ENCODE measurements at places on chromosomes 5 and 9.

DNA sequence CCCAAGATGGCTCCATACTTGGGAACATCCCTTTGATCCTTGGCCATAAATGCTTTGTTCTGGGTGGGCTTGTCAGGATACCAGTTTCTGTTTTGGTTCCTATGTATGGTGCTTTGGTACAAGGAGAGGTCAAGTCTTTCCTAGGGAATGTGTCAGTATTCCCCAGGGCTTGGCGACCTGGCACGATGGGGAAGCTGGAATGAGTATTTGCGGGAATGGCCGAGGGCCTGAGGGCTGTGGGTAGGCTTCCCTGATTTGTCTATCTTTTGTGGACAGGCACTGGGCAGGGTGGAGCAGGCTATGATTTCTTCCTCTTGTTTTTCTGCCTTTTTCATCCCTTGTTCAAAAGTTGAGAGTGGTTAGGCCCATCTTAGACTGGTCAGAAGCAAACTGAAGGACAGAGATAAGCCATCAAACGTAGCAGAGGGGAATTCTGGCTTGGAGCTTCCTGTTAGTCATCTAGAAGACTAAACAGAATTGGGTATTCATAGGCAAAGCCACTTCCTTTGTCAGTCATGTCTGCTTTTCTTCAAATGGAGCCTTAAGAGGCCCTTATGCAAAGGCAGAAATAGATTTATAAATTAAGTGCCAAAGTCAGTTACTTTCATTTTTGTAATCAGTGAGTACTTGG lies 13.7 kb downstream of the DOCK2 start:
- DNase-seq: peak; percentile 37

- no peak for DNase-seq
Measured at GRCh38 chr9:38067859-38068681, 957 bp downstream of the SHB start.

GRCh38 chr9:135828656-135829055 lies 78.7 kb downstream of the CAMSAP1 start:
- no peak for DNase-seq

DNA sequence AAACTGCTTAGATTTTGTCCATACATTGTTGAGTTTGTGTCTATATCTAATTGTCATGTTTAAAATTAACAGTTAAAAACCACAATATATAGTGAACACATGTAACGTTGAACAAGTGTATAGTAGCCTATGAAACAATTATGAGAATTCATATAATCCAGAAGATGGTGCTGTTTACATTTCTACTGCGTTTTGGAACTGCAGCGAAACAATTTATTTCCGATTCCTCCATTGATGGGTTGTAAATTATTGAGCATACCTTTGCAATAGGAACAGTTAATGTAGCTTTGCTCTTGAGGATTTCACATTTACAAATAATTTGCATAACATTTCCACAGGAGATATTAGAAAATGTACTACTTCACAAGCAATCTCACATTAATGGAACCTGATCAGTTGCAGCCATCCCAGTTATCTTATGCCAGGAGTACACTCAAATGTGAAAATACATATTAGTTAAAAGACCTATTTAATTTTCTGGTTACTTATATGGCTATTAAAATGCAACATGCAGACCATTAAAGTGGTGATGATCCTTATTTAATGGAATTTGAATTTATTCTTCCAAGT lies 411.8 kb downstream of the CDH10 start:
- no peak for DNase-seq

DNA sequence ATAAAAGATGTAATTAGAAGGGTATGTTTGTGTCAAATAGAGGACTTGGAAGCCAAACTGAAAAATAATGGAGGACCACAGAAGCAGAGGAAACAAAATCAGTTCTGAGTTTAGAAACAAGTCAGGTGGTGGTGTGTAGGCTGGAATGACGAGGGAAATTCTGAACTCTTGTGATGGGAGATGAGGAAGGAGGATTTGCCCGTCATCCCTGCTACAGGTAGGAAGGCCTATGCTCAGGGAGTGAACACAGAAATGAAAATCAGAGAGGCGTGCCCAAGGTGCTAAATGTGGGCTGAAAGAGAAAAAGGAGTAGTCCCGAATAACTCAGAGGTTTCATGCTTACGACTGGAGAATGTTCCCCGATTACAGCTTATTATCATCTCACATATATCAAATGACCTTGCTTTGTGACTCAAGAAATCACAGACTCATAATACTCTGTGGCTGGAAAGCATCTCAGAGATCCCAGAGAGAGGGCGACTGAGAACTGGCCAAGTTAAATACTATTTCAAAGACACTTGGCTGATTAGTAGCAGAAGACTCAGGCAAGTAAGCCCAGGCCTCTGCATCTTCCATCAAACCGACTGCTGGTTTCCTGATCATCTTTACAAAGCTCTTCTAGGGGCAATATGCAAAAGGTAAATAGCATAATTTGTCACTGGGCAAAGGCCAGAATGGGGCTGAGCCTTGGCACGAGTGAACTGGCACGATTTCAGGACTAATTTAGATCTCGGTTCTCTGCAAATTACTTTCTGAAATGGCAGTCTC lies 126.0 kb downstream of the SUSD1 start:
- peak; percentile 83 for DNase-seq

- DNase-seq: no peak
Measured at GRCh38 chr5:120657104-120657503, 193.0 kb downstream of the PRR16 start.

- no peak for DNase-seq
Measured at GRCh38 chr9:108278341-108278740, 577.4 kb downstream of the ACTL7B start.

DNA sequence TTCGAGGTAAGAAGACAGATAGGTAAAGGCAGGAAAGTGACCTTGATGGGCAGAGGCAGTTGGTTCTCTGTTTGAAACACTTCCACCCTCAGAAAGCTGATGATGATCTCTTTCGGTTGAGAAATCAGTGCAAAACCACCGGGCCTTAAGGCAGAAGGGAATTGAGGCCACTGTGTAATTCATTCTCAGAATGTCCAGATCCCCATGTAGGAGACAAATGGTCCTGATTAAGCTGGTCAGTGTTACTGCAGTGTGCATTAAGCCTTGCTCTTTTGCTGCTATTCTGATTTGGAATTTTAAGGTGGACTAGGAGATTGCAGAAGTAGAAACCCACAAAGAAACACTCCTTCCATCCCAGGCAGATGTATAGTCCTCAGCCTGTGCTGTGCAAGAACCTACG lies 255.2 kb downstream of the ARHGAP26 start:
- no peak for DNase-seq

DNA sequence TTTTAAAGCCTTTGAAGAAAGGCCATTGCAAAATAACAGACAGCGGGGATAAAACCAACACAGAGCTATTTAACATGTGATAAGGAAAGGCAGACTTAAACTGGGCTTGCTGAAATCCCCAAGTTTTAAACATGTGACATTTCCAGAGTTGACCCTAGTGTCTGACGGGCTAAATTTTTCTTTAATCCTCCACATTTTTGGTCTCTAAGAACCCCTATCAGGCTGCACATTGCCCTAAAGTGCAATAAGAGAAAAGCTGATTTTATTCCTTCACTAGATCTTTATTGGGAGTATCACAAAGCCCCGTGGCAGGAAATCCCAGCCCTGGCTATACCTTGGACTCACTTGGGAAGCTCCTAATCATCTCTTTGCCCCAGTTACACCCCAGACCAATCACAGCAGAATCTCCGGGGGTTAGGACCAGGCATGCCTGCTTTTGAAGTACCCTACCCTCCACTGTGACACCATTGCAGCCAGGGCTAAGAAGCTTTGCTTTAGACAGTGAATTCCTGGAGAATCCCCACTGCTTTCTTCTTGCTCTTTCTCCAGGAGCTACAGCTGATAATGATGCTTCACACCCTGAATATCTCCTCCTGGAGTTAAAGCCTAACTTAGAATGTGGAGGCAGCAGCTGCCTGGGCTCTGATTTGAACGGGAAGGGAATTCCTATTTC lies 20.1 kb upstream of the COL15A1 start:
- no peak for DNase-seq

- DNase-seq: no peak
Measured at GRCh38 chr5:132463811-132464155, 26.8 kb downstream of the IRF1 start.

- DNase-seq: no peak
Measured at GRCh38 chr9:36945999-36946398, 88.1 kb downstream of the PAX5 start.

GRCh38 chr5:122694884-122695283 lies 80.0 kb upstream of the SNX2 start:
- no peak for DNase-seq

- no peak for DNase-seq
Measured at GRCh38 chr5:21806271-21806670, 1046.9 kb downstream of the CDH12 start.

- DNase-seq: no peak
Measured at GRCh38 chr5:134132372-134133187, 18.1 kb downstream of the TCF7 start.

- no peak for DNase-seq
Measured at GRCh38 chr9:97900103-97900737, 22.1 kb downstream of the TRMO start.

GRCh38 chr9:122835313-122835731 lies 6.9 kb upstream of the PDCL start:
- no peak for DNase-seq

GRCh38 chr5:23405316-23406068 lies 101.9 kb upstream of the PRDM9 start:
- DNase-seq: no peak

DNA sequence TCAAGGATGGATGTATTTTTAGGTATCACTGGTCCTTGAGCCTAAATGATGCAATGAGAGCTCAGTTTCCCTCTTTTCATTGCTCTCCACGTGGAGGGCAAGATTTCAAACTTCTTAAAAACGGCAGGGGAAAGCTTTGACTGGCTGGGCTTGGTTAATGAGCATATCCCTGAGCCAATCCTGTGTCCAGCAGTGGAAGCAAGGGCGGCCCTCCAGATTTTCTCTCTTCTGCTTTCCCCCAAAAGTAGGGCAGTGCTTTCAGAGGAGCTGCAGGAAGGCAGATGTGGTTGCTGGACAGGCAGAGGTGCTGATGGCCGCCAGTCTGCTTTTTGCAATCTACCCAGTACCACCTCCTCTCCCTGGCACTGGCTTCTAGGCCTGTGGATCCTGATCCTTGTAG lies 30.0 kb upstream of the TBC1D2 start:
- DNase-seq: no peak

DNA sequence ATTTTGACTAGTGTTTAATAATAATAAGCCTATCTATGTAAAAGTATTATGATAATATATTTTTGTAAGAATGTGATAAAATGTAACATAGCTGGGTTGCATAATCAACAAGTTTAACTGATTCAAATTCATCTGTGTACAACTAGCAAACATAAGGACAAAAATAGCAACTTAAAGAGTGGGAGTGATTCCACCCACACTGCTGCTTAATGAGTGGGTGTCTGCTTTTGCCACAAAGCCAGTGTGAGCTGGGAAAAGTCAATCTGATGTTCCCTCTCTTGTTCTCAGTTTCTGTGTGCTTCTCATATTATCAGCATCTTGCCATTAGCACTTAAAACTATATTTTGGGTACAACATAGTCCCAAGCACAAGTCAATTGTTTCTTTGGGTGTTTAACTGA lies 111.1 kb upstream of the DPYSL3 start:
- no peak for DNase-seq

- no peak for DNase-seq
Measured at GRCh38 chr5:65141493-65141892, 340.2 kb downstream of the ADAMTS6 start.

DNA sequence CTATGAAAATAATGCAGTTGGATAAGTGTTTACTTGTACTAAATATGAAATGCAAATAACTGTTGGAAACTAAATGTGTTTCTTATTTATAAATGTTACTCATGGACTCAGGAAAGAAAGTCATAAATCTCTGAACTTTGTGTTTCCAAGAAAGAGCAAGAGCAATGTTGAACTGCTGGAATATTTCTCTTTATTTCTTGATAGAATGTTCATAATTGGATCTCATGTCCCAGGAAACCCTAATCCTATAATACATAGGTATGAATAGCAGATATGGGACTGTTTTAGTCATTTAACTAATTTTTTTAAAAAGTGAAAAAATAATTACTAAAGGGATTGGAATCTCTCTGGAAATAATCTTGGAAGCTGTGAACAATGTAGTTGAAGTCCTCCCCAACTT lies 245.0 kb upstream of the ACTBL2 start:
- DNase-seq: no peak

DNA sequence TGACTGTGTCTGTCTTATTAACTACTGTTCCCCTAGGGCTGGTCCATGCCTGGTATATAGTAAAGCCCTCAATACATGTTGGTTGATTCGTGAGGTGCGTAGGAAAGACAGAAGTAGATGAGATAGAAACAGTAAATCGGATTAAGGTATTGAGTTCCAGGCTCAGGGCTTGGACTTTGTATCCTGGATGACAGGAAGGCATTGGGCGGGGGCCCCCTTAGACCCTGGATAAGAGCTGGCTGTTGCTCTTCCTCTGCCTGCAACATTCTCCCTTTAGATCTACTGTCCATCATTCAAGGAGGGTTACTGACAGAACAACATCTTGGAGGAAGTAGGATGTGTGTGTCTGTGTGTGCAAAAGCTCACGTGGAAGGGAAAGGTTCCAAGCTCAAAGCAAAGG lies 31.2 kb upstream of the CTNNA1 start:
- DNase-seq: no peak

- DNase-seq: no peak
Measured at GRCh38 chr5:6338871-6339270, 39.5 kb downstream of the MED10 start.

- DNase-seq: no peak
Measured at GRCh38 chr5:176608937-176609723, 826 bp downstream of the GPRIN1 start.

- no peak for DNase-seq
Measured at GRCh38 chr9:94287877-94288513, 28.9 kb downstream of the ZNF169 start.

DNA sequence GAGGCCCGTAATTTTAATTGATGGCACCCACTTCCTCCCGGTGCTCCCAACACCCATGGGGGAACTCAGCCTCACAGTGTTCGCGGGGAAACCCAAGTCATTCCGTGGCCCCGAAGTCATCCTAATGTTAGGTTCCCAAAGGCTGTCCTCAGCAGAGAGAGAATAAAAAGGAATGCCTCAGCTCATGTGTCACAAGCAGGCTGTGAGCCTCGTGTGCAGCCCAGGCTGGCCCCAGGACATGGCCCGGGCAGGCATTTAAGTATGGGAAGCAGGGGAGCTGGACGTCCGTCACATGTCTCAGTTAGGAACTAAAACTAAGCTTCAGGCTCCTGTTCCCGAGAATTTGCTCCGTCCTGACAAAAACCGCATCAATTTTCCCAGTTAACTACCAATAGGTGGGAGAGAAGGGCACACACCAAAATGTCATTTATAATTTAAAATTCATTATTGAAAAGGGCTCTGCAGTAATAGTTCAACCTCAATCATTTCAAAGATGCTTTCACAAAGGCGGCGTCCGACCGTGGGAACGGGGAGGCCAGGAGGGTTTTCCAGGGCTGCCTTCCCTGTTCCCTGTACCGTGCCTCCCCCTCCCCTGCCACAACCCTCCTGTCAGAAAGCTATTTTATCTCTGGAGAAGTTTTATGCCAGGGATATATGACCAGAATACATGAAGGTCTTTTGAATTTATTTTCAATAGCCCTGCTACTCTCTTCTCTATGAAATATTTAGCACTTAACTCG lies 137.3 kb downstream of the FSTL4 start:
- DNase-seq: no peak
